ENCODE measurements at places on chromosomes 16 and 17.

DNA sequence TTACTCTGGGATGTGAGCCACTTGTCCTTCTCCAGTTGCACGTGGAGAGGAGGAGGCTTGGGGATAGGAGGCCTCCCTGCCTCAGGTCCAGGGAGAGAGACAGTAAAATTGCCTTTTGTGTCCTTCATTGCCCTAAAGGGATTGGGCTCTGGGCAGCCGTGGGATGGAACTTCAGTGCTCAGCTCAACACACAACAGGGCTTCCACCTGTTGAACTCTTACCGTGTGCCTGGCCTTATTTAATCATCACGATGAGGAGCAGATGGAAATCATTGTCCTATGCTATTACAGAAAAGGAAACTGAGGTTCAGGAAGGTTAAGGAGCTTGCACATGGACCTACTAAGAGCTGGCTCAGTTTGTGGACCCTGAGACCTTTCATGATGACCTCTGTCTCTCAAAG lies 92.4 kb upstream of the CDC42EP4 start:
- DNase-seq, result no peak

DNA sequence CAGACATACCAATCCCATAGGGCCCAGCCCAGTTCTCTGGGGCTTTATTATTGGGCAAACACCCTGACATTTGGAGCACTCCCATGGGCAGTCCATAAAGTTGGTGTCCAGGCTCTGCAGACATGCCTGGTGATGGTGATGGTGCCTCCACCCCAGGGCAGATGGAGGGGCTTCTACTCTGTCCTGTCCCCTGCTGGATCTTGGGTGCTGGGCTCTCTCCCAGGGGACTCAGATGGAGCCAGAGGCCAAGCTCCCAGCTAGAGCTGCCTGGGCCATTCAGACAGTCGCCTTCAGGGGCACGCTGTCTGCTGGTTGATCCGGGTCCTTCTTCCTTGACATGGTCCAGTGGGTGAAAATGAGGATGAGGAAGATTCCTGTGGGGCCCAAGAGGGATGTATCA lies 10.6 kb downstream of the CDH16 start:
- no peak for DNase-seq

DNA sequence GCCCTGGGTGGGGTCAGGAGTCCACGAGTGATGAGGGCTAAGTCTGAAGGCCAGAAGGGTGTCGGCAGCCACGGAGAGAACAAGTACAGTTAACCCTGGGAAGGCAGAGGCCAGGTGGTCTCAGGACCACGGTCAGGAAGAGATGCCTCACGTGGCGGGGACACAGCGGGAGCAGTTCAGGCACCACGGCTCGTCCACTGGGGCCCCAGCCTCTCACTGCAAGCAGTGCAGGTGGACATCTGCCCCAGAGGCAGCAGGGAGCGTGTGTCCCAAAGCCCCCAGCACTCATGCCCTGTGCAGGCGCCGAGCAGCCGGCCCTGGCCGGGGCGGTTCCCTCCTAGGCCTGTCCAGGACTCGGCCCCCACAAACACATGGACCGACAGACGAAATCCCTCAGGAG lies 4.7 kb downstream of the LMF1 start:
- no peak for DNase-seq

DNA sequence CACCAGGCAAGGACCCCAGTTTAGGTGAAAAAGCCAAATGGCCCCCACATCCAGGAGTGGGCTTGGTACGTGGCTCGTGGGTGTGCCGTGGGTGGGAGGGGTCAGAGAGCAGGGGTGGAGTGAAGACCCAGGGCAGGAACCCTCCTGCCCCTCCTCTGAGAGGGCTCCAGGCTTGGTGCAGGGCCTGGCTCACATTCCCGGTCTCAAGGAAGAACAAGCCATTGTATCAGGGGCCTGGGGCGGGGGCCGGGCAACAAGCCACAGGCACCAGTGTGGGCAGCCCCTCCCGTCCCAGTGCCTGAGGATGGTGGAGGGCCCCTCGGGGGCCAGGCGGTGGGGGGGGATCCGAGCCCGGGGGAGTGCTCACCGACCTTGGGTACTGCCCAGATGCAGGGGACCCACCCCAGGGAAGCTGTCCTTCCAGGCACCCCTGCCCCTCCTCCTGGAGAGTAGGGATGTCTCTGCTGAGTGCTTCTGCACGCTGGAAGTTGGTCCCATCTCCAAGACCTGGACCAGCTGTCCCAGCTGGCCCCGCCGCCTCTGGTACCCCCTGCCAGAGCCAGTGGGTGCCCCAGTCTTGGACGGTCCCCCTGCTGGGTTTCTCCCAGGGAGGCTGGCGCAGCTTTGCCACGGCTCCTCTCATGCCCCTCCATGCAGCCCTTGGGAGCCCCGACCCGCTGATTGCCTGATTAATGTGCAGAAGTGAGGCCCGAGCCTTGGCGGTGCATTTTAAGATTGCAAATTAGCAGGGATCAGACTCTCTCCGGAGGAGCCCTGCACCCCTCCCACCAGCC lies 83.7 kb downstream of the RTN4RL1 start:
- DNase-seq, result no peak

DNA sequence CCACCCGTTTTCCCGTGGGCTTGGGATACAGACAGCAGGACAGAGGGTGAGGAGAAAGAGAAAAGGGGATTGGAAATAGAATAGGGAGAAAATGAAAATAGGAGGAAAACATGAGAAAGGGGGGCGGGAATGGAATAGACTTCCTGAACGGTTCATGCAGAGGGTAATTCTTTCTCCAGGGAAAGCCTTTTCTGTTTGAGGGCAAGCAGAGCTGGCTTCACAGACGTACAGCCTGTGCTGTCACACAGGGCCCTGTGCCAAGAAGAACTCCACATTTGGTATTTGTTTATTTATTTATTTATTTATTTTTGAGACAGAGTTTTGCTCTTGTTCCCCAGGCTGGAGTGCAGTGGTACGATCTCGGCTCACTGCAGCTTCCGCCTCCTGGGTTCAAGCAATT lies 12.0 kb downstream of the MILR1 start:
- peak; percentile 70 for DNase-seq

- DNase-seq, result no peak
These were observed 71.6 kb downstream of the HS3ST3B1 start for GRCh38 chr17:14372461-14372860.

- DNase-seq, result no peak
These were observed 8.6 kb upstream of the DNAH9 start for GRCh38 chr17:11589716-11590115.

- peak; percentile 89 for DNase-seq
These were observed 64.1 kb upstream of the SREBF1 start for GRCh38 chr17:17900615-17901520.

DNA sequence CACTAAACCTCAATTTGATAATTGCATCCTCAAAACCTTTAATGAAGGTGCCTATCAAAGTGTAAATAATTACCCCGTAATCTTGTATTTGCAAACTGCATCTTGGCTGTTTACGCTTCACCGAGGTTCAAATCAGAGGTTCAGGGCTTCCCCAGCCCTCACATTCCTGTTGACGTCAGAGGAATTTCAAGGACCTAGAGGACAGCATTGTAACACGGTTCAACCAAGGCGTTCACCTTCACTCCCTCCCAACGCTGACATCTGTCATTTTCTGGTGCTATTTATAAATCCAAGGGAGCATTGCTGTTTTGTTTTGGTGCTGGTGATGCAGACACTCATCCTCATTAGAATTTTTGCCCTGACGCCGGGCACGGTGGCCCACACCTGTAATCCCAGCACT lies 691.6 kb upstream of the RBFOX1 start:
- DNase-seq, result no peak

DNA sequence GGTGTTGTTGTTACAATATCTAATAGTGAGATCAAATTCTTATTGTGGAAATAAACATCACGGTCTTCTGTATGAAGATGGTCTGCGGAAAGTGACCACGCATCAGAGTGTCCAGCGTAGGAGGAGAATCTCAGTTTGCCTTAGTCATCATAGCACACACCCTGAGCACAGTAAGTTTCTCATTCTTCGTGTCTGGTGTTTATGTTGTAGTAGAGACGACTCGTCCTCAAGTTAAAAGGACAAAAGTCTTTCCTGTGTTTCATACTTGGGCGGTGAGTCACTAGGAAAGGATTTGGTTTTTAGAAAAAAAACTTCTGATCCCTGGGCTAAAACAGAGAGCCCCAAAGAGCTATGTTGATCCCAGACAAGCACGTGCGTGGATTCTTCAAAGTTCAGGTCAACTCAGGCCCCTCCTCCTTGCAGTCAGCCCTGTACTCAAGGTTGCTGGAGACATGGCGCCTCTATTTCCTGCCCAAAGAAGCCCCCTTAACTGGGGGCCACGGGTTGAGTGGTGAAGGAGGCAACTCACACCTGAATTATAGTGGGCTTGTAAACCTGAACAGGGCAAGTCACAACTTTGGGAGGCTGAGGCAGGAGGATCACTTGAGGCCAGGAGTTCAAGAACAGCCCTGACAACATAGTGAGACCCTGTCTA lies 170.4 kb downstream of the ZFHX3 start:
- peak; percentile 80 for DNase-seq

GRCh38 chr16:20620003-20620402 lies 43.8 kb upstream of the ACSM2B start:
- no peak for DNase-seq

DNA sequence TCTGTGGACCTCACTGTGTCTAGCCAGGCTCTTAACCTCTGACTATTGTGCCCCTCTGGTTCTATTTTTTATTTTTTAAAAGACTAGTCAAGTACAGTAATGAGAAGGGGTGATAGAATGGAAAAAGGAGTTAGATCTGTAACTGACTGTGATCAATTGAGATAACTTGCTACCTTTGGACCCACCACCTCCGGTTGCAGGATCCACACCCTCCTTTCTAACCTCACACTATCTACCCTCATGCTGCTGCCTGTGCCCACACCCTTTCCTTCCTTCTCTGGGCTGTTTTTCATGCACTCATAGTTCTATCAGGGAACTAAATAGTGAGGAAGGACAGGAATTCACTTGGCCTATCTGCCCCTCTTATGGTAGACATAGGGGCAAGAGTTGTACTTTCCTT lies 172.3 kb downstream of the KATNIP start:
- no peak for DNase-seq
